ENCODE measurements at places on chromosomes 7 and 10. TPM values are rescaled to one million over a fixed set of nuclear protein-coding genes. Genes with fewer than 3 reads are reported as not detected.
A peak's percentile ranks its signal among the peaks of the same experiment; 100 is the strongest.

GRCh38 chr7:150974468-150975391, 3.4 kb downstream of the KCNH2 start:
- peak; percentile 25 for DNase-seq
- peak overlapping the region; percentile 25 for H3K4me3 ChIP-seq
- no peak overlapping the region for H3K27ac ChIP-seq
- H3K4me1 ChIP-seq = peaks cover 31% of the 10 kb centered on the region

DNA sequence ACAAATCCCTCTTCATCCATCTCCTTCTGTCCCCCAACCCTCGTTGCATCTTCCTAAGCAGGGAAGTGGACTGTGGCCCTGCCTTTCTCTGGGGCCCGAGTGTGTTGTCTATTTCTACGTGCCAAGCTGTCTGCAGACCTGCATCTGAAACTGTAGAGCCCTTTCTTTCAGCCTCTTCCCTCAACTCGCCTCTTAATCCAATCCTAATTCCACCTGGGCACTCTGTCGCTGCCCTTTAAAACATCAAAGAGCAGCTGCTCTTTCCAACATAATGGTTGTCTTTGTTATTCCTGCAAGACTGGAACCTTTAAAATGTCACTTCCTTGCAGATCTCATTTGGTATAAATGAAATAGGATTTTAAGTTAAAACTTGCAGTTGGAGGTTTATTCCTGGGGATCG, 21.5 kb upstream of the ADAM12 start:
- H3K27ac ChIP-seq = no peak overlapping the region
- H3K4me3 ChIP-seq = no peak overlapping the region
- H3K27me3 ChIP-seq = peaks cover 11% of the 10 kb centered on the region
- no peaks in the 10 kb centered on the region for H3K4me1 ChIP-seq
- no peak for DNase-seq

GRCh38 chr7:103425177-103425576, 20.8 kb downstream of the SLC26A5 start:
- peaks cover 3% of the 10 kb centered on the region for H3K27me3 ChIP-seq
- no peak overlapping the region for H3K27ac ChIP-seq
- H3K36me3 ChIP-seq = no peaks in the 10 kb centered on the region
- no peak overlapping the region for H3K4me3 ChIP-seq
- H3K4me1 ChIP-seq = no peaks in the 10 kb centered on the region

CPA1 gene
- total RNA-seq = not detected

HOXA7 gene
- 0.18 TPM for total RNA-seq

SPDYE9 gene
- total RNA-seq = not detected
